ENCODE measurements at places on chromosomes 16 and 17.

DNA sequence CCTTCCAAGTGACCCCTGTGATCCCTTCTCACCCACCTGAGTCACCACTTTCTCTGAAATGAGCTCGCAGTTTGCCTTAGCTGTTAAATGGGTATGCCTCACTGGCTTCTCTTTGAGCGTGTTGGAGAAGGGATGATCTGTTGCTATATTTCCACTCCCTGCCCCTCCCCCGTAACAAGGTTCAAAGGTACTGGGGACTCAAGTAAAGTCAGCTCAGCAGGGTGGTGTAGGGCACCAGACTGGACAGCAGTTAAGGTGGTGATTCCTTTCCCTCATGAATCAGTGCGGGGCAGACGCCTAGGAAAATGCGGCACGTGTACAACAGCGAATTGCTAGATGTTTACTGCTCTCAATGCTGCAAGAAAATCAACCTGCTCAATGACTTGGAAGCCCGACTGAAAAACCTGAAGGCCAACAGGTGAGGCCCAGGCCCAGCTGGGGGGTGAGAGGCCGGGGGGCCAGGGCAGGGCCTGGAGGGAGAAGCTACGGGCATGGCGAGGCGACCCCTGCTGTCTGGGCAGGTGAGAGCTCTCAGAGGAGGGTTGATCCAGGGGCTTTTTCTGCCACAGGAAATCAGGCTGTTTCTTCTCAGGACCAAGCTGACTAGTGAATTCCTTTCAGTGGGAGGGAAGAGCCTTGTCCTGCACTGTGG, 130.3 kb downstream of the RAB11FIP4 start:
- no peak for DNase-seq

DNA sequence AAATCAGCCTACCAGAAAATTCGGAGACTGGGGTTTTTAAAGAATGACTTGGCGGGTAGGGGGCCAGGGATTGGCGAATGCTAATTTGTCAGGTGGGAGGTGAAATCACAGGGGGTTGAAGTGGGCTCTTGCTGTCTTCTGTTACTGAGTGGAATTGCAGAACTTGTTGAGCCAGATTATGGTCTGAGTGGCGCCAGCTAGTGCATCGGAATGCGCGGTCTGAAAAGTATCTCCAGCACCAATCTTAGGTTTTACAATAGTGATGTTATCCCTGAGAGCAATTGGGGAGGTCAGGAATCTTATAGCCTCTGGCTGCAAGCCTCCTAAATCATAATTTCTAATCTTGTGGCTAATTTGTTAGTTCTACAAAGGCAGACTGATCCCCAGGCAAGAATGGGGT, 762 bp upstream of the RBL2 start:
- no peak for DNase-seq

GRCh38 chr16:85753976-85754375, 3.1 kb upstream of the C16orf74 start:
- DNase-seq = no peak

DNA sequence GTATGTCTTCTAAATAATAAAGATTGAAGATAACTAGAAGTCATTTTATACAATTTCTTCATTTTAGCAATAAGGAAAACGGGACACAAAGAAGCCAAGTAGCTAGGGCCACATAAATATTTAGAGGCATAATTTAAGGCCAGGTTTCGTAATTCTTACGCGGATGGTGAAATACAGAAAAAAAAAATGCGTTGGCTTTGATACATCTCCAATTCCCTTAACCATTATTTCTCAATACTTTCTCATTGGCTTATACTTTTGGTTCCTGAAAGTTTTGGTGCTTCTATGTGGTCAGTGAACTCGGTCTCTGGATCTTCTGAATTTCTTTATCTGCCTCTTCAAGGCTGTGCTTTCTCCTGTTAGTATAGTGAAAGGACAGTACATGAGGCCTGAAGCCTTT, 888.1 kb downstream of the KCNJ2 start:
- no peak for DNase-seq

- DNase-seq = no peak
Measured at GRCh38 chr17:40561871-40562611, 3.2 kb downstream of the CCR7 start.

- DNase-seq = peak; percentile 46
Measured at GRCh38 chr16:22370038-22370820, 4.2 kb downstream of the CDR2 start.

DNA sequence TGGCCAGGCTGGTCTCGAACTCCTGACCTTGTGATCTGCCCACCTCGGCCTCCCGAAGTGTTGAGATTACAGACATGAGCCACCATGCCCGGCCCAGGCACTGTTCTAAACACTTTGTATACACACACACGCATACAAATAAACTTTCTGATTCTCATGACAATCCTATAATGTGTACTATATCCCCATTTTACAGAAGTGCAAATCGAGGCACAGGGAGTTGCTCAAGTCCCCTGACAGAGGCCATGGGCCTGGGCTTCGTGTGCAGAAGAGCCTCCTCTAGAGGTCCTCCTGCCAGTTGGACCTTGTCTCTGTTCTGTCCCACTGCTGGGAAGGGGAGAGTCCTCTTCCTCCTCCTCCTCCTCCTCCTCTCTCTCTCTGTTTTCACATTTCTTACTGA, 9.9 kb upstream of the GPRC5B start:
- DNase-seq = no peak

GRCh38 chr17:29699283-29699682, 76.6 kb upstream of the CORO6 start:
- no peak for DNase-seq

DNA sequence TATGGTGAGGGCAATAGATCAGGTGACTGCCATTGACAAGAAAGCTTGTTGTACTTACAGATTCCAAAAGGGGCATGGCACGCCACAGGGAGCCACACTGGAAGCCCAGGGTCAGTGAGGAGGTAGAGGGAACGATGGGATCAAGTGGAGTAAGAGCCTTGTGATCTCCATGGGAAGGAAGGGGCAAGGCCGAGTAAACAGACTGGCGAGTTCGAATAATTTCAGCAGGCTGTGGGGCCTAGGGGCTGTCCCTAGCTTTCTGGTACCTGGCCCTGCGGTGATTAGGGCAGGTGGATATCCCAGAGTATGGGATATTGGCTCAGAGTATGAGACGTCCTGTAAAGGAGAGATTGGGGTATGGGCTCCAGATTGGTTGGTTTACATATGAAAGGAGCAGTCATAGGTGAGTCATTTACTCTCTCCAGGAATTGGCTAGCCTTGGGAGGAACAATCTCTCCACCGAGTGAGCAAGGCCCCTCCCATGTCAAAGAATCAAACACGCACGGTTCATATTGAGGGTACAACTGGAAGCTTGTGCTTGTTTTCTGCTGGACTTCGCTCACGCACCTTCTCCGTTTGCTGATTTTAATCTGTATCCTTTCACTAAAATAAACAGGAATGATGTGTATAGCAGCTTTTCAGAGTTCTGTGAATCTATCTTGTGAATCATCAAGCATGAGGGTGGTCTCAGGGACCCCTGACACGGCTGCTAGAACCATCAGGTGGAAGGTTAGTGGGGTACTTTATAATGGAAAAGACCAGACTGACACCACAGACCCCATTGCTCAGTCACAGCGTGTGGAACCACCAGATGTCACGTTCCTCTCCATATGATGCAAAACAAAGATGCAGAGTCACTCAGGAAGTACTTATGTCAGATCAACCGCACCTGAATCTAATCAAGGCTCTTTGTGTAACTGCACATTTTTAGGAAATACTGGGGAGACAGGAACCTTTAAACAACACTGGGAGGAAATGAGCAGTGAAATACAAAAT, 27.9 kb downstream of the GABARAPL2 start:
- peak; percentile 87 for DNase-seq

DNA sequence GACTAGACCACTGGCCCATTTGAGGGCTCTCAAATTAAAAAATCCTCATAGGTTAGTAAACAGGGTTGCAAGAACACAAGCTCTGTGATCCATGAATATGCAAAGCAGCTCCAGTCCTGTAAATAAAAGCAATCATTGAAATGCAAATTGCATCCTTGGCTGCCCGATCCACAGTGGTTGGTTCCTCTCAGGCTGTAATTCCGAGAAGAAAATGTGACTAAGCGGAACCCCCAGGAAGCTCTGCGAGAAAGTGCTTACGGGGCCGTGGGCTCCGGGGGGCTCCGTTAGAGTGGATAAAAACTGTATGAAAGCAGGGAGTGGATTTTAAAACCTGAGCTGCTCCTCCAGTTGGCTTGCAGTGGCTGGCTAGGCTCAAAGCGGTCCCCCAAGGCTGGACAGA, 2.5 kb downstream of the GPRC5B start:
- no peak for DNase-seq

DNA sequence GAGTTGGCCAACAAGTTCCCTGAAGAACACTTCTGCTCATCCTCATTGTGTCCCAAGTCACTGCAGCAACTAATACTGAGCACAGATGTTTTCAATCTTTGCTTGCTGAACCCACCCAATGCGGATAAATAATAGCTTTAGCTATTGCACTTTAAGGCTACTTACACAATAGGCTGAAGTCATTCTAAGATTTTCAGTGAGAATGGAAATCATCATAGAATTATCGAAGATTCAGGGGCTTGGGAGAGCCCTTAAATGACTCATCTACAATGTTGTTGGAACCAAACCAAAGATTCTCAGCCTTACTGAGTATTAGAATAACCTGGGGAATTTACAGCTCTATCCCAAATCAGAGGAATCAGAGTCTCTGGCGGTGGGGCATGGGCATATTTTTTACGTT, 51.2 kb downstream of the SYCE1L start:
- DNase-seq = no peak

GRCh38 chr17:7177191-7177953, 1.8 kb downstream of the ASGR1 start:
- DNase-seq = peak; percentile 72

DNA sequence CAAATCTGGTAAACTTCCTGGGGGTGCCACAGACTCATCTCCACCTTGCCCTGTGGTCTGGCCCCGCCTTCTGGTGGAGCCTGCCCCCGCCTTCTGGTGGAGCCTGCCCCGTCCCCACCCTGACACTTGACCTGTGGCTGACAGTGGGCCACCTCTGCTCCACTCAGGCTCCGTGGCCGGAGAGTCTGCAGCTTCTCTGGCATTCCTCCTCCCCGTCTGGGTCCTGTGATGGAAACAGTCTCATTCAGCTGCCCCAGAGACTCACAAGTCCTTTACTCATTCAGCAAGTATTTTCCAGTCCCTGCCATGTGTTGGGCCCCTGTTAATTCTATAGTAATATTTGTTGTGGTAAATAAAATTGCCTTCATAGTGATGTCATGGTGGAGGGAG, 21.0 kb upstream of the G6PC1 start:
- no peak for DNase-seq

DNA sequence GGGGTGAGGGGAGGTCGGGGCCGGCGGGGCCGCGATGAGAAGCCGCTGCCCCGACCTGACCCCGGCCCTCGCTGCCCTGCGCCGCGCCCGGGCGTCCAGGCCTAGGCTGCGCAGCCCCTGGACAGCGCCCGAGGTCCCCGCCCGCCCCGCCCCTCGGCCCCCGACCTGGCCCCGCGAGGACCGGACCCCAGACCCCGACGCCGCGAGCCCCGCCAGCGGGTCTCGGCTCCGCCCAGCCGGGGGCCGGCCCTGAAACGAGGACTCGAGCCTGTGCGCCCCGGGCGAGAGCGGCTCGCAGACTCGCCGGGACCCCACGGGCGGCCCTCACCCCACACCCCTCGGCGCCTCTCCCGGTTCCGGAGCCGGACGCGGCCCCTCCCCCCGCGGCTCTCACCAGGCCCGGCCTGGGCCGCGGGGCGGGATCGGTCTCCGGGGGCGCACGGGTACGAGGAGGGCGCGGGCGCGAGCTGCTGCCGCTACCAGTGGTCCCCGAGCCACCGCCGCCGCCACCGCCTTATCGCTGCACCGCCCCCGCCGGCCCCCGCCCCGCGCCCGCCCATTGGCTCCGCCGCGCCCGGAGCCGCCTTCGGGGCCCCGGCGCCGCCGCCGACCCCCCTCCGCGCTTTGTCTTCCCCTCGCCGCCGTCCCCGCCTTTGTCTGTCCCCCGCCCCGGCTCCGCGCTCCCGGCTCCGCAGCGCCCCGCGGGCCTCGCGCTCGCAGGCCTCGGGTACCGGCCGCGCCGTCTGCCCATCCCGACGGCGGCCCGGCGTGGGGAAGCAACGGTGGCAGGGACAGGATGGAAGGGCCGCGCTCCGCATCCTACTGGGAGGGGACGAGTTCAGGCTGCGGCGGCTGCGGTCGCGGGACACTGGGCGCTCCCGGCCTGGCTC, at the start of gene LIMD2:
Gene LIMD2, minus strand, starts transcription at position 488 of the 890 bp plus-strand sequence. CDS start 827 bp downstream, outside the sequence.
- DNase-seq = no peak

DNA sequence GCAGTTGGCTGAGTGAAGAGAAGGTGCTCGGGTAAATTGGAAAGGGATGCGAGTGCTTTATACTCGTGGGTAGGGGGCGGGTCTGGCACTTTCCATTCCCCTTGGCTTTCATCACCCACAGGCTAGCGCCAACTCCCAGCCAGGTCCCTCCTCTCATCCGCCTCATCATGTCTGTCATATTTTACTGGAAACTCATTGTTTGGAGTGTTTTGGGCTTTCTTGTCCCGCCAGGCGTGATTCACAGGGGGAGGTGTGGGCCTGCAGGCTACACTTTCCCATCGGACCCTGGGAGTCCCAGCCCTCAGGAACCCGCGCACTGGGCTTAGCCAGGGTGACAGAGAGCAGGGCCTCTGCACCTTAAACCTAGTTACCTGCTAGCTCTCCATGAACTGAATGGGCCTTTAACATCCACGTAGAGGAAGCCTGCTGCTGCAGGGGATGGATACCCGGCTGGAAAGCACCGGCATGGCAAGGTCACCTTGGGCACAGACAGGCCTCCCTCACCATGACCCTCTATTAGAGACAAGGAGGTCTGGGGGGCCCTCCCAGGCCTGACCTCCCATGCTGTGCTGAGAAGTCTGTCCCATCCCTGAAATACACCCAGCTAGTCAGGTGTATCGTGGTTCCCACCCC, at the start of gene KRT14:
Gene KRT14, minus strand, starts transcription at position 33 of the 633 bp plus-strand sequence. CDS start 61 bp downstream, outside the sequence.
- no peak for DNase-seq

- DNase-seq = no peak
Measured at GRCh38 chr17:44187131-44187899, 543 bp downstream of the TMUB2 start.

DNA sequence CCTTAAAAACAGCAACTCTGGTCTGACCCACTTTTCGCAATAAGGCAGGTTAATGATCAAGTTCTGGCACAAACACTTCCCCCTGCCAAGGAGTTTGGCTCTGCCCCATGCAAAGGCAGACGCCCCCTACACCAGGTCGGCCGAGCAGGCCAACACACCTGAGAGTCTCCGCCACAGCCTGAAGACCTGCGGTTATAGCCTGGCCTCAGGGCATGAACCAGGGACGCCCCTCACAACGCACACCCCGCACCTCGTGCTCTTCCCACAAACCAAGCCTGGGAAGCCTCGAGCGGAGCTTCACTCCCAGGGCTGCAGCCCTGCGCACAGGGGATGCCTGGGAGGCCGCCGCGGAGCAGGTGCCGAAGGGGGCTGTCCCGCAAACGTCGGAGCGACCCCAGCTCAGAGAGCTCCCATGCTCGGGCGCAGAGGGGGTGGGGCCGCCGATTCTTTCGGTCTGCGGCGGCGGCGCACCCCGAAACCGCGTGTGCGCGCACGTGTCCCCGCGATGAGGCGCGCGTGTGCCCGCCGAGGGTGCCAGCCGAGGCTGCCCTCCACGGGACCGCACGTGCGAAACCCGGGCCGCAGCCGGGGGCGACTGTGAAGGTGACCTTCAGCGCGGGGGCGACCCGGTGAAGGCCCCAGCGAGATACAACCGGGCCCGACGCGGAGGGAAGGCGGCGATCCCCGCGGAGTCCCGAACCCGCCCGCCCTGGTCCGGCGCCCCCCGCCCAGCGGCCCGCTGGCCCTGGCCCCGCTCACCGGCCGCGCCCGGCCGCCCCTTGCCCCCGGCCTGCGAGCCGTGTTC, 559 bp downstream of the CLUH start:
- peak; percentile 75 for DNase-seq

GRCh38 chr17:41287050-41287449, 11.6 kb downstream of the KRTAP9-7 start:
- peak; percentile 0 for DNase-seq

- DNase-seq = no peak
Measured at GRCh38 chr16:4691666-4692412, 1.5 kb upstream of the NUDT16L1 start.

All from HepG2 (cell line).